ENCODE measurements at places on chromosomes 11 and 22. TPM values are rescaled to one million over a fixed set of nuclear protein-coding genes. Genes with fewer than 3 reads are reported as not detected.

OR51B2 gene
- total RNA-seq = not detected

OR52I1 gene
- not detected for total RNA-seq

- no peak for DNase-seq
- H3K36me3 ChIP-seq = no peaks in the 10 kb centered on the region
- no peak overlapping the region for H3K4me3 ChIP-seq
Observed at GRCh38 chr11:72740060-72740424, 12.2 kb downstream of the ARAP1 start.

WNT11 gene
- total RNA-seq = 6.9 TPM

DNA sequence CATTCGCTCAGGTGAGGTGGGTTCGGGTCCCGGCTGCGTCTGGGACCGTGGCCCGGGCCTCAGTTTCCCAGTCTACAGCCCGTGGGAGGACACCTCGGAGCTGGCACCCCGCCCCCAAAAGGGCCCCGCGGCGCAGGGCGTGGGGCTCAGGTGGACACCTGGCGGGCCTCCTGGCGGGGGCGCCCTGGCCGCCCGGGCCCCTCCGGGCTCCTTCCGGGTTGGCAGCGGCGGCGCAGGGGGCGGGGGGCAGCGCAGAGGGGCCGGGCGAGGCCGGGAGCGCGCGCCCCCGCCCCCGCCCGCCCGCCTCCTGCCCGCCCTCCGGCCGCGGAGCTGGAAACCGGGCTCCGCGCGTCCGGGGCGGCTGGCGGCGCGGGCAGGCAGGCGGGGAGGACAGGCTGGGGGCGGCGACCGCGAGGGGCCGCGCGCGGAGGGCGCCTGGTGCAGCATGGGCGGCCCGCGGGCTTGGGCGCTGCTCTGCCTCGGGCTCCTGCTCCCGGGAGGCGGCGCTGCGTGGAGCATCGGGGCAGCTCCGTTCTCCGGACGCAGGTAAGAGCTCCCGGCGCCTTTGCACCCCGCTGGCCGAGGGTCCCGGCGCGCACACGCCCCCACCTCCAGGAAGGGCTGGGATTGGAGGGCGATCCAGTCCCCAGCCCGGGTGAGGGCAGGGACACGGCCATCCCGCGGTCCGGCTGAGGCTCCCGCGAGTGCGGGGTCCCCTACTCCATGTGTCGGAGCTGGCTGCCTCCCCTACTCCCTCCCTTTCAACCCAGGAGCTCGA, at the start of gene EMID1:
TSS of gene EMID1 (plus strand) at position 303 of the 778 bp plus-strand sequence. CDS start at position 446, 143 bp downstream.
- no peaks in the 10 kb centered on the region for H3K27me3 ChIP-seq
- peak within 1 kb of the TSS; percentile 42 for H3K4me3 ChIP-seq
- peaks cover 6% of the 10 kb centered on the region for H3K4me1 ChIP-seq
- H3K36me3 ChIP-seq = no peaks in the 10 kb centered on the region

GRCh38 chr11:12536566-12536965, 137.7 kb upstream of the TEAD1 start:
- H3K27ac ChIP-seq = no peak overlapping the region
- H3K4me1 ChIP-seq = no peaks in the 10 kb centered on the region
- H3K4me3 ChIP-seq = no peak overlapping the region
- H3K27me3 ChIP-seq = no peaks in the 10 kb centered on the region
- peaks cover 4% of the 10 kb centered on the region for H3K36me3 ChIP-seq

DNA sequence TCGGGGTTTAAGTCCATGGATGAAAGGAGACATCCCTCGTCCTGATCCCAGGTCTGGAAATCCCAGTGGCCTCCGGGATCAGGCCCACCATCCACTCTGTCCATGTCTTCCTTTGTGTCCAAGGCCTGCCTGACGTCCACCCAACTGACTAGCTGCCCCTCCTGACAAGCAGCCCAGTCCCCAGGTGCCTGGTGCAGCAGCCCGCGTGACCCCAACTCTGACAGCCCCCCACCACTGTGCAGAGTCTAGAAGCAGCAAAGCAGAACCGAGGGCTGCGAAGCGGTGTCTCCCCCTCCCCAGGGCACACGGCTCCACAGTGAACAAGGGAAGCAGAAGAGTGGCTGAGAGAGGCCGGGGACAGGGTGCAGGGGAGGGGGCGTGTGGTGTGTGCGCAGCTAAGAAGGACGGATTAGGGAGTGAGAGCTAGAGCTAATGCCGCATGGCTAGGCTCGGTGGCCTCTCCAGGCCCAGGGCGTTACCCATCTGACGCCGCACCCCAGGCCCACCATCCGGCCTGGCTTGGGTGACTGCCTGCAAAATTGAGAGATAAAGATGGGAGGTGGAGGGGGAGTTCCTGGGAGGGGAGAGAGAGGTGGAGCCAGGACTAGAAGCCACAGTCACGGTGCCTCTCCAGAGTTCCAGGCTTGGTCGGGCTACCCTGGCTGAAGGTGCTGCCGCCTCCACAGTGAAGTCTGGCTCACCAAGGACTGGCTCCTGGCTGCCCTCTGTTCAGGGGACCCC, 16.6 kb upstream of the BAIAP2L2 start:
- H3K4me1 ChIP-seq = no peaks in the 10 kb centered on the region
- no peak for DNase-seq
- no peaks in the 10 kb centered on the region for H3K27me3 ChIP-seq
- H3K4me3 ChIP-seq = no peak overlapping the region
- H3K27ac ChIP-seq = no peak overlapping the region

CRYBA4 gene
- not detected for total RNA-seq

- no peaks in the 10 kb centered on the region for H3K36me3 ChIP-seq
- no peaks in the 10 kb centered on the region for H3K4me1 ChIP-seq
Observed at GRCh38 chr22:27972732-27973698, 54.0 kb upstream of the PITPNB start.

RAB36 gene
- not detected for total RNA-seq

SLC29A2 gene
- total RNA-seq = 18.2 TPM

DNA sequence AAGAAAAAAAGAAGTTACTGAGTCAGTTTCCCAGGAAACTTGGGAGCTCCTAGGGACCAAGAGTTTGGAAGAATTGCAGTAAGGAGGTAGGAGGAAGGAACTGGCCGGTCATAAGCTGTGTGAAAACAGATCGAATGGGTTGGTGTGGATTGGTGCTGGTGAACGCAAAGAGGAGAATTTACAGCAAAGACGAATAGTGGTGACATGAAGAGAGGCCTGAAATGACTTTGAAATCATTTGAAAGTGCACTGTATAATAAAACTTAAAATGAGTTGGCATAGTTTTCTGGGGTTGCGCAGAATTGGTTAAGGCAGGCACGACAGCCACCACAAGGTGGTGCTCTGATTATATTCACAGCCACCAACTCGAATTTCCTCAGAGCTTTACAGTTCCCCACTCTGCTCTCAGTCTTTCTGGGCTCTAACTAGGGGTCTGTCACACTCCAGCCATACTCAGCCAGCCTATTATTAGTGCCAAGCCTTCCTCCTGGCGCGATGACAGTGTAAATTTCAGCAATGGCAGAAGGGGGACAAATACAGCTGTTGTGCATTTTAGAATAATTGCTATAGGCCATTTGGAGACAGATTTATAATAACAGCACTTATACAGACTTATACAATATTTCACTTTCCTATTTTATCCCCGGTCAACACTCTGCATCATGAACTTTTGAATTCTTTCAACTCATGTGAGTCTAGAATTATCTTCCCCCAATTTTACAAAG, 8.3 kb upstream of the HTR3B start:
- DNase-seq = peak; percentile 50
- H3K36me3 ChIP-seq = no peaks in the 10 kb centered on the region
- H3K4me1 ChIP-seq = no peaks in the 10 kb centered on the region
- no peak overlapping the region for H3K27ac ChIP-seq
- H3K4me3 ChIP-seq = no peak overlapping the region

TIMM8B gene
- 33.3 TPM for total RNA-seq

SEC14L6 gene
- not detected for total RNA-seq

DNA sequence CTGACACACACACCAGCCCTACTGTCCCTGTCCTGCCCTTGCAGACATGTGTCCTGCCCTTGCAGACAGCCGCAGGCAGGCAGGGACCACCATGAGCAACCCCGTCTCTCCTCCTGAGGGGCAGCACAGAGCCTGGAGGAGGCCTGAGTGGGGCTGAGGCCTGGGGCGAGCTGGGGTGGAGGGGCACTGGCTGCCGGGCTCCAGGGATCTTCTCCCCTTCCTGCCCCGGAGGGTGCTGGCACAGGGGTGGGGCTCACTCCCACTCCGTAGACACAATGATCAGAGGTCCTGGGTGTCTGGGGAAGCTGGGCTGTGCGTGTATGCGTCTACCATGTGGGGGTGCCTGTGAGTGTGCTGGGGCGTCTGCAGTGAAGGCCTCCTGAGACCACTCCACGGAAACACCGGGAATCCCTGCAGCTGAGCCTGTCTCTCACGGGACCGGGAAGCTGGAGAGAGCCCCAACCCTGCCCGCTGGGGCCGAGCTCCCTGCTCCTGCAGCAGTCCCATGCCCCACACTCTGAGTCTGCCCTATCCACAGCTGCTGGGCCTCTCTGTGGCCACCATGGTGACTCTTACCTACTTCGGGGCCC, 588 bp downstream of the TSPAN32 start:
- H3K27ac ChIP-seq = peak overlapping the region; percentile 62
- H3K4me3 ChIP-seq = peak overlapping the region; percentile 10
- H3K27me3 ChIP-seq = no peaks in the 10 kb centered on the region
- peaks cover 45% of the 10 kb centered on the region for H3K4me1 ChIP-seq
- H3K36me3 ChIP-seq = no peaks in the 10 kb centered on the region
- peak; percentile 45 for DNase-seq

OR5P2 gene
- total RNA-seq = not detected

DNA sequence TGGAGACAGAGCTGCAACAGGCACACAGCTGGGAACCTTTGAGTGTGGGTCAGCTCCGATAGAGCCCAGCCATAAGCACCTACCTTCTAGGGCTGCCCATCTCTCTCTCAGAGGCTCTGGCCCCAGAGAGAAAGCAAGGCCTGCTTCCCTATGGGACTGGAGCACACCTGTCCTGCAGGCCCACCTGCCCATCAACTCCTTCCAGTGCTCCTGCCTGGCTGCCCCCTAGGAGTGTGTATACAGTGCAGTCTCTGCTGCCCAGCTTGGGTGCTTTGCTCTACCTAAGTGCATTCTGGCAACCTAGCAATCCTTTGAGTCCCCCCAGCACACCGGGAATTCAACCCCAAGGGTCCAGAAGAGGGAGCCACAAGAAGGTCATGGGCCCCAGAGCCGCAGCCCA, 21.0 kb downstream of the OR8G5 start:
- no peaks in the 10 kb centered on the region for H3K4me1 ChIP-seq
- no peak overlapping the region for H3K4me3 ChIP-seq
- peak overlapping the region; percentile 40 for H3K27ac ChIP-seq
- H3K36me3 ChIP-seq = no peaks in the 10 kb centered on the region
- H3K27me3 ChIP-seq = no peaks in the 10 kb centered on the region
- no peak for DNase-seq

IGLL5 gene
- 1.1 TPM for total RNA-seq

DNA sequence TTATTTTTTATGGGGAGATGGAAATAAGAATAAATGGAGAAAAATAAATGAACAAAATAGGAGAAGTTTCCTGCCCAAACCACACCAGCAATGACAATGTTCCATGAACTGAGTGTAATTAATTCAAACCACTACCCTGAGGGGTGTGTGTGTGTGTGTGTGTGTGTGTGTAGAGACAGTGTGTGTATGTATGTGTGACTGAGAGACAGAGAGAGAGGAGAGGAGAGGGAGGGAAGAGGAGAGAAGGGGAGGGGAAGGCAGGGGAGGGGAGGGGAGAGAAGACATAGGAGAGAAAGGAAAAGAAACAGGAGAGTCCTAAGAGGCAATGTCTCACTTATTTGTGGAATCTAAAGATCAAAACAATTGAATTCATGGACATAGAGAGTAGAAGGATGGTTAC, 65.0 kb upstream of the POU2AF1 start:
- H3K4me1 ChIP-seq = no peaks in the 10 kb centered on the region
- H3K27ac ChIP-seq = no peak overlapping the region
- no peaks in the 10 kb centered on the region for H3K36me3 ChIP-seq
- no peak for DNase-seq

- H3K4me1 ChIP-seq = no peaks in the 10 kb centered on the region
- no peak overlapping the region for H3K4me3 ChIP-seq
- H3K27me3 ChIP-seq = no peaks in the 10 kb centered on the region
- DNase-seq = no peak
- no peaks in the 10 kb centered on the region for H3K36me3 ChIP-seq
Observed at GRCh38 chr11:130715877-130716220, 200.4 kb downstream of the SNX19 start.

- H3K36me3 ChIP-seq = no peaks in the 10 kb centered on the region
- H3K4me3 ChIP-seq = no peak overlapping the region
- DNase-seq = no peak
- H3K27me3 ChIP-seq = no peaks in the 10 kb centered on the region
- peak overlapping the region; percentile 54 for H3K27ac ChIP-seq
Observed at GRCh38 chr22:46620588-46621242, 529 bp downstream of the GRAMD4 start.

DNA sequence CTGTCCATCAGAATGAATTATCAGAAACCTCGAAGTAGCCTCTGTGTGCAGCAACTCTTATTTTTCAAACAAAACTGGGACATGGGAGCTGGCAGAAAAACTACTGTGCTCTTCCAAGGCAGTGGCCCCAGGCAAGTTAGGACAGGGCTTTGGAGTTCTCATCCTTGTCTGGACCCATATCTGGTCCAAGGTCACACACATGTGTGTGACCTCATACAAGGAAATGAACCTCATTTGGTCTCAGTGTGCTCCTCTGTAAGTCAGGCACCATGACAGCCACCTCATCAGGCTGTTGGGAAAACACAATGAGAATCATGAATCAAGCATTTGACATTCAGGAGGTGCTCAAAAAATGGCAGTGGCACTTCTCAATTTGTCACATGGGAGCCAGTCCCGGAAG, 25.8 kb downstream of the LARGE1 start:
- DNase-seq = peak; percentile 49
- H3K36me3 ChIP-seq = no peaks in the 10 kb centered on the region
- H3K4me1 ChIP-seq = no peaks in the 10 kb centered on the region
- no peak overlapping the region for H3K27ac ChIP-seq

Data from Peyer's patch (tissue), 4 donors.